ENCODE measurements at places on chromosomes 2 and 18.

- no peak for DNase-seq
These were observed 64.4 kb downstream of the GREB1 start for GRCh38 chr2:11598228-11598731.

GRCh38 chr2:67054728-67055127 lies 342.4 kb upstream of the ETAA1 start:
- DNase-seq: no peak

DNA sequence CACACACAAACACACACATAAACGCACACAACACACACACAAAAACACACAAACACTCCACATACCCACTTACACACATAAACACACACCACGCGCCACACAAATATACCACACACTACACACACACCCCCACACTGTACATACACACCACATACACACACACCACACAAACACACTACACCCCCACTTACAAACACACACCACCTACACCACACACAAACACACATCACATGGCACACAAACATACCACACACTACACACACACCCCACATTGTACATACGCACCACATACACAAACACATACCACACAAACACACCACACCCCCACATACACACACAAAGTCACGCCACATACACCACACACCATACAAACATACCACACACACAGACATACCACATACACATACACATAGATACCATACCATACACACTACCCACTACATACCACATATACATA lies 59.9 kb downstream of the TWIST2 start:
- no peak for DNase-seq

- DNase-seq: no peak
These were observed 178.1 kb downstream of the DCC start for GRCh38 chr18:52518086-52518485.

DNA sequence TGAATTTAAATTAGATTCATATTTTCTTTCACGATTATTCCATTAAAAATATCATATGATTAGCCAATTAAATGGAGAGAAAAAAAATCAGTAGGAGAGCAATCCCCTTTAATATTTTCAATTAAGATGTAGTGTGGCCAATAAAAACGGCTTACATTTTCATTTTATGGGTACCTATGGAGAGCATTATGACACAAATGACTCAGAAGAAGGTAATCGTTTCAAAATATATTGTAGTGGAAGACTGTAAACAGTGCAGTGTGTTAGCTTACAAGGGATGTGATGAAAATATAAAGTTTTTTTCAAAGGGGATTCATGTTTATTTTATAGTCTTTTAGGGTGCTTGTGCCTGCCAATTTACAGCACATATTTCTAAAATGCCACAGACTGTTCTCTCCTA lies 1507.4 kb upstream of the CELF4 start:
- no peak for DNase-seq

All from DMS79 treated with DMSO at 0.1 percent for 48 hours (cell line).